ENCODE measurements at places on chromosomes 3 and 15. TPM values are rescaled to one million over a fixed set of nuclear protein-coding genes. Genes with fewer than 3 reads are reported as not detected.

- no peaks in the 10 kb centered on the region for H3K27me3 ChIP-seq
- no peaks in the 10 kb centered on the region for H3K36me3 ChIP-seq
- H3K4me1 ChIP-seq = no peaks in the 10 kb centered on the region
These were observed 68.5 kb downstream of the ITPR1 start for GRCh38 chr3:4561661-4562060.

- no peak for DNase-seq
- H3K27ac ChIP-seq = no peak overlapping the region
- no peak overlapping the region for H3K4me3 ChIP-seq
These were observed 17.6 kb downstream of the TATDN2 start for GRCh38 chr3:10265833-10266232.

DNA sequence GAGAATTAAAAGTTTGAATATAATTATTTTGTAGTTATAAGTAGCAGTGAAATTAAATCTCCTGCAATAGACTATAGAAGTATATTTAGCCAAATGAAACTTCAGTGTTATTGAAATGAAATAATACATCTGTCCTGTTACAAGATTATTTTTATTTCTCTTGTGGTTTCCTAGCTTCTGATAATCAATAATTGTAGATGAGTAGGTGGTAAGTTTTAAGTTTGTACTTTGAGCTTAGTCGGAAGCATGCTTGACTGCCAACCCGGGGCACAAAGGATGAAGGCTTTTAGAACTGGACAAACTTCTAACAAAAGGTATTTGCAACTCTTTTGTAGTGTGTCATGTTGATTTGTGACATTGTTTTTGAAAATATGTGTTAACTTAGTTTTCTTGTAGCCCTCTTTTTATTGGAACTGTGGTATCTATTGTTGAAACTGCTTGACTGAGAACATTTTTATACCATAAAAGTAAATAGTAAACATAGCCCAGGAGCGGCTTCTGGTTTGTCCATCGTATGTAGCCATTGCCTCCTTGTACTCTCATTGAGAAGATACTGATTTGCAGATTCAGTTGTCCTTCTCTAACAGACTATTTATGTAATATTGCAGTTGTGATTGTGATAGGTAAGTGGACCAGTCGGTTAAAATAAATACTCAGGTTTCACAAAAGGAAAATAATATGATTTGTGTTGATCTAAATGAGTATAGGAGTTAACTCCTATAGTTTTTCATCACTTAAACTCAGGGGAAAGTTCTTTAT lies 2.9 kb downstream of the CTNNB1 start:
- peaks cover 74% of the 10 kb centered on the region for H3K4me1 ChIP-seq
- H3K27me3 ChIP-seq = no peaks in the 10 kb centered on the region
- no peak overlapping the region for H3K27ac ChIP-seq
- no peak for DNase-seq
- H3K36me3 ChIP-seq = no peaks in the 10 kb centered on the region

Gene MORC1
- not detected for total RNA-seq

Gene FBLN2
- 138 TPM for total RNA-seq

Gene FSTL1
- total RNA-seq = 664 TPM

GRCh38 chr3:85801955-85802354 lies 843.2 kb downstream of the CADM2 start:
- DNase-seq = no peak
- H3K27ac ChIP-seq = no peak overlapping the region
- H3K36me3 ChIP-seq = no peaks in the 10 kb centered on the region
- no peaks in the 10 kb centered on the region for H3K4me1 ChIP-seq
- no peaks in the 10 kb centered on the region for H3K27me3 ChIP-seq

GRCh38 chr3:72181251-72181650 lies 396.3 kb upstream of the PROK2 start:
- H3K27me3 ChIP-seq = no peaks in the 10 kb centered on the region
- H3K4me1 ChIP-seq = peaks cover 25% of the 10 kb centered on the region
- H3K27ac ChIP-seq = no peak overlapping the region
- H3K4me3 ChIP-seq = no peak overlapping the region

All from esophagus muscularis mucosa (tissue), 4 donors.